Hippocampal formation (tissue), 2 donors: ENCODE measurements at places on chromosomes 2 and 18.
A peak's percentile ranks its signal among the peaks of the same experiment; 100 is the strongest.

- no peak for DNase-seq
Observed at GRCh38 chr2:194867328-194867727, 789.7 kb upstream of the SLC39A10 start.

GRCh38 chr2:106106622-106107508, 87.2 kb downstream of the UXS1 start:
- no peak for DNase-seq

GRCh38 chr2:99576775-99577174, 87.0 kb upstream of the REV1 start:
- no peak for DNase-seq

GRCh38 chr2:211833582-211834279, 704.9 kb downstream of the ERBB4 start:
- DNase-seq, result no peak

DNA sequence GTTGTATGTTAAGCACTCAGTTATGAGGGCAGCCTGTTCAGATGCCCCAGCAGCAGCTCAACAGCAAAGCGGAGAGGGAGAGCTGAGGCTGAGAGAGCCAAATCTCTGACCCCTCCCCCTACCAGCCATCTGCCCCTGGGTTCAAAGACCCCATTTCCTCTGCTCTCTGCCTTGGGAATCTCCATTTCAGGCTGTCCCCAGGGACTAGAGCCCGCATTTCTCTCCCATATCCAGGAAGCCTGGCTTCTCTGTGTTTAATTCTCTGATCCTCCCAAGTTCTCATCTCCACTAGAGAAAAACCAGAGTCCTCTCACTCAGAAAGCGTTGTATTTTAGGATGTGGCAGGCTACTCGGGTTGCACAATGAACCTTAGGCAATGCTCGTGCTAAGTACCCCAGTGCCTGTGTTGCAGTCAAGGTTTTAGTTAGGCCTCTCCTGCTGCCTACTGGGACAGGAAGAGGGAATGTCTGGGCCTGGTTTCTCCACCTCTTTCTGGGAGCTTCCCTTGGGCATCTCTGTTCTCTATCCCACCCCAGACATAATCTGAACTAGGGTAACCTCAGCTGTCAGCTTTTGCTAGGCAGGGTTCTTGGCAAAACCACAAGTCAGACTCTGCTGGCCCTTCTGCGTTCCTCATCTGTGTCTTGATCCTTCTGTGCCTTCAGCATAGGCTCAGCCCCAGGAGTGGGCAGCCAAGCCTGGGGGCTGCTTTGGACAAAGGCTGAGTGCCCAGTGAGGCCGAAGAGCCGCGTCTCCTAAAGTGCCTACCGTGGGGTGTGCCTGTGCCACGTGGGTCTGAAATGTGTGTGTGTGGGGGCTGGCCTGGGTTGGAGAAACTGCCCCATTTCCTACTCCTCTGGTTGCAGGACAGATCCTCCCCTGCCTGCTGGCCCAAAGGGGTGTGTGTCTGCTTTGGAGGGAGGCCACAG, 96.8 kb downstream of the STPG4 start:
- peak; percentile 33 for DNase-seq

- DNase-seq, result no peak
Observed at GRCh38 chr2:47315475-47315874, 87.5 kb upstream of the MSH2 start.

DNA sequence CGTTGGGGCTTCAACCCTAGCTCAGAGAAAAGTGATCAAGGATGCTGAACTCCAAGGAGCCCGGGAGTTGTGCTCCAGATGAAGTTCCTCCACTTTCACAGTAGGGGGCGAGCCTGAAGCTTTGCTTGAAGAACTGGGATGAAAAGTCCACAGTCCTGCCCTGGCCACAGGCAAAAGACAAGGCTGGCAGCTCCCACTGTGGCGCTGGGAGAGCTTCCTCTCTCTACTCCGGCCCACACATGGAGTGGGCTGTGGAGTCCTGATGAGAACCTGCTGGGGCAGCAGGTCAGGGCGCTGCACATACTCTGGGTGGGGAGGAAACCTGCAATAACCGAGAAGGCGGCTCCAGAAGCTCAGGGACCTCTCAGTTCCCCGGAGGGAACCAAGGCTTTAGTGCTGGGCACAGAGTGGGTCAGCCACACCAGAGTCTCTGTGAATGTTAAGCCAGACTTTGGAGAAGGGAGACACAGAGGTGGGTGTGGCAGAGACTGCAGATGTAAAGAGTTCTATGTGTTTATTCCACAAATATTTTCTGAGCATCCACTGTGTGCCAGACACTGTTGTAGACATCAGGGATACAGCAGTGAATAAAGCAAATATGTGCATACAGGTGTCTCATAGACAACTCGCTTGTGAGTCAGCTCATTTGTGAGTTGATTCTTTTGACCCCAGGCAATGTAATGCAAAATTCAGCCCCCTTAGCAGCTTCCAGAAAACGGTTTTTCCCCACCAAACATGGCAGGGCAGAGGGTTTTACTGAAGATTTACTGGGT, 48.0 kb upstream of the MRPL33 start:
- DNase-seq, result peak; percentile 47

- no peak for DNase-seq
Observed at GRCh38 chr2:86631846-86632485, 8.3 kb upstream of the RNF103 start.

- DNase-seq, result no peak
Observed at GRCh38 chr2:174195253-174195652, 53.1 kb downstream of the OLA1 start.

GRCh38 chr2:103010751-103011150, 248.9 kb downstream of the TMEM182 start:
- no peak for DNase-seq

DNA sequence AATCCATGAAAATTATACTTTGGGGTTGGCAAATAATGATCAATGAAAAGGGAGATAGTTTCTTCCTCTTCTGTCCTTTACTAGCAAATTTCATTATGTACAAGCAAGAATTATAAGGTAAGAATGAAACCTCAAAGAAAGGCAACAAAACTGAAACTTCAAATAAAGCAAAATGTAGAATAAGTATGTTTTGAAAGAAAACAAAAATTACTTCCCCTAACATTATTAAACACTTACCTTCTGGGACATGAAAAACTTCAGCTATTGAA, 29.4 kb downstream of the THADA start:
- no peak for DNase-seq

DNA sequence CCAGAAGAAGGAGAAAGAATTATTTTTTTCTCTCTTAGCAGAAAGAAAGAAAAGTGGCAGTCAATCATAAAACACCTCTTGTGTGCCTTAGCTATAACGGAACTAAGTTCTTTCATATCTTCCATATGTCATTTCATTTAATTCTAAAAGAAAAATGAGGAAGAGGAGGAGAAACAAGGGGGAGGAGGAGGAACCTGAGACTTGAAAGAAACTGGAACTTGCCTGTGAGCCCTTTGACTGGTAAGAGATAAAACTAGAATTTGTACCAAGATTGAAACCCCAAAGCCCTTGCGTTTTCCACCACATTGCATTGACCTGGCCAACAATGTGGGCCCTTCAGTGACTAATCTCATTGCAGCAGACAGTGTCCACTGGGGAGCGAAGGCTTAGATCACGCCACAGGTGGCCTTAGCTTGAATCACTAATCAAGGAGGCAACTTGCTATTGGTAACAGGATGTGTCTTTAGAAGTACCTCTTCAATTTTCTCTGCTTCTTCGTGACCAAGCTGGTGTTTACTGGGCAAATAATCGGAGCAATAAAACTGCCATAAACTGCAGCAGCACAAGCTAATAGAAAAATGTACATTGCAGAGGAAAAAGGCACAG, 307.9 kb downstream of the CLIP4 start:
- DNase-seq, result no peak

DNA sequence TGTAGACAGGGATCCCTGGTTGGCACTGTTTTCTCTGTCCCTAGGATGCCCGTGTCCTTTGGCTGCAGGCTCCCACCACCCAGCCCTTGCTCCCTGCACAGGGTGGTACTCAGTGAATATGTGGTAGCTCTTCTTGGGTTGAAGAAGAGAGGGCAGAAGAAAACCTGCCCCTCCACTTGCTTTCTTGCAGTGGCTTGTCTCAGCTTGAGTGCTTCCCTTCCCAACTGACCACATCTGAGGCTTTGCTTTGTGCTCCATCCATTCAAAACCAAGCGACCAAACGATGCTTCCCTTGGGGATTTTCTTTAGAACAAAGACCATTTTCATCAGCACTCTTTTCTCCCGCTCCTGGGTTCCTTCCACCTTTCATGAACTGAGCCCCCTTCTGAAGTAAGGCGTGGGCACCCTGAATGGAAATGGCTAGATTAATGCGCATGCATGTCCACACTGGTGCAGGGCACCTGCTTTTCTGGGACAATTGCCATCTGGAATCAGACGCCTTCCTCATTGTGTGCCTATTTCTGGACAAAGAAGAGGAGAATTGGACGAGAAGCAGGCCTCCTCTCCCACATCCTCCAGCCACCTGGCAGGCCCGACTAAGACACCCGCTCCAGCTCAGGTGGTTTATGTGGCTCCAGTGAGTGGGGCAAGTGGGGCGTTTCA, 59.1 kb downstream of the ARL4C start:
- DNase-seq, result peak; percentile 52

DNA sequence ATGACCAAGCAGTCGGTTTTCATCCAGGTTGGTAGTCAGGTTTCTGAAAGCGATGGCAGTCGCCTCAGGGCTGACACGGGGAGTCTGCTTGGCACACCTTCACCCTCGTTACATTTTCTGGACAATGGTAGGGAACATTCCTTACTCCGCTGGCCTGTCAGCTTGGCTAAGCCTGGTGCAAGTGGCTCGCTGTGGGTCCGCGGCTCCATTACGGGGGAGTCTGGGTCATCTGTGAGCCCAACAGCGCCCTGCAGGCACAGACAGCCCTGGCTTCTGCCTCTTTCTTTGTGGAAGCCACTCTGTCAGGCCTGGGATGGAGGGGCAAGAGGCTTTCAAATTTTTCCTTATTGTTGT, 95.6 kb downstream of the HDAC4 start:
- DNase-seq, result no peak

DNA sequence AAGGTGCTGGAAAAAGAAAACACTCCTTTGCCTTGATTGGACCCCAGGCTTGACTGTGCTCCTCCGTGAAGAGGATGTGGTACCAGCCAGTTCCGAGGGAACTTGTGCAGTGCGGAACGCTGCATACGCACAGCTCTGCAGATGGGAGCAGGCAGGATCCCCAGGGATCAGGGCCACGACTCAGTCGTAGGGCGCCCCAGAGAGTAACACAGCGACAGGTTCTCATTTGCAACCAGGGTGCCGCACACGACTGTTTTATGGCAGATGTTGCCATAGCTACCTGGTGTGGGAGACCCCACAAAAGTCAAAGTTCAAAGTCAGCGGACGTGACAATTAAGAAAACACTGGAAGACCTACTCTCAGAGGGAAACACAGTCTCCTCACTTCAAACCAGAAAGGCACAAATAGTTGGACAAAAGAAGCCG, 779 bp downstream of the MALL start:
- no peak for DNase-seq

- no peak for DNase-seq
Observed at GRCh38 chr2:12867631-12868287, 151.0 kb downstream of the TRIB2 start.

DNA sequence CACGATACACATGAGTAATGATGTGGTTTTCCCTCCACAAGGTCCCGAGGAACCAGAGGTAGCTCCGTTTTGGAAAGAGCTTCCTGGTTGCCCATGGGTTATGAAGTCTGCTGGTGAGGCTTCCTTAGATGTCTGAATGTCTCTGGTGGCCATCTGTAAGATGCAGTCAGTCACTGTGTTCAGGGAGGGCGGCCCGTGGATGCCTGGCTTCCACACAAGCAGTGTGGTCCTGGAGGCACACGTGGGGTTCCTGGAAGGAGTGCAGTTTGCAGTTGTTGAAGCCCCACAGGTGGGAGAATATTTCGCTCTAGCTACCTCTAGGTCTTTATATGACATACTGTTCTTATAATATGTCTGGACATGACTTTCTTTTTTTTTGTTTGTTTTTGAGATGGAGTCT, 209.0 kb downstream of the FAM210A start:
- DNase-seq, result no peak

- no peak for DNase-seq
Observed at GRCh38 chr2:80869858-80870438, 565.4 kb upstream of the LRRTM1 start.

- no peak for DNase-seq
Observed at GRCh38 chr18:9838144-9838877, 47.5 kb upstream of the TXNDC2 start.

DNA sequence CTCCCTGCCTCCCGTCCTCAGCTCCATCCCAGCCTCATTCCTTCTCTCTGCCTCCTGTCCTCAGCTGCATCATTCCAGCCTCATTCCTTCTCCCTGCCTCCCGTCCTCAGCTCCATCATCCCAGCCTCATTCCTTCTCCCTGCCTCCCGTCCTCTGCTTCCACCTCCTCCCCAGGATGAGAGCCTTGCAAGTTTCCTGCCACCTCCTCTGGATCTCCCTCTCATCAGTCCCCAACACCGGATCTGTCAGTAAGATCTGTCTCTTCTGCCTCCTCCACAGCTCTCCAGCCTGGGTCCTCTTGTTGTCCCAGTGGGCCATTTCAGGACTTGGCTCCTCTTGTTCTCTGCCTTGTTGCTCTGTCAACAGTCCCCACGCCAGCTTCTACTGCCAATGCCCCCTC, 130.9 kb downstream of the NDUFA10 start:
- no peak for DNase-seq

- DNase-seq, result no peak
Observed at GRCh38 chr2:68251855-68252399, 405 bp downstream of the PPP3R1 start.

- DNase-seq, result no peak
Observed at GRCh38 chr2:29753671-29754444, 167.5 kb downstream of the ALK start.

DNA sequence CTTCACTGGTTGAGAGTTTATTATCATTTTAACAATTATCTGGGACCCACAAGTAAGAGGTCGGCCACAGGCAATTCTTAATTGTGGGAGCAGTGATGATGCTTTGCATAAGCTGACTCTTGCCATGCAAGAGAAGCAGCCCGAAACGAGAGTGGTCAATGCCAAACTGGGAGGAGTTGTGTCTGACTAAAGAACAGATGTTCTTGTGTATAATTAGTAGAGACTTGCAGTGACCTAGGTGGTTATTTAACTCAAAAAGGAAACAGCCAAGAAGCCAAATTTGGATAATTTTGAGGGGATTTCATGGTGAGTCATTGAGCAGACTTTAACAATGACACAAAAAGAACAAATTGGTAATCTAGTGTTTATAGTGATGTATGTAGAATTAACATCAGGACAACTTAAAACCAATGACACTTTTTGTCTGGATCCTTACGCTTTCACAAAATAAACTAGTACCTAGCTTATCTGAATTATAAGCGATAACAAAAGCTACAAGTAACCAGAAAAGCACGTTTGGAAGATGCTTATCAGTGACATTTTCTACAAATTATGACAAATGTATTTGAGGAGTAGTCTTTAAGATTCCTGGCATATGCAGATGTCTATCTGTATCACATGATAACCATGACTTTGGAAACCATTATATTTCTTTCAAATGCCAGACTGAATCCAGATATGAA, 184.7 kb upstream of the DLGAP1 start:
- DNase-seq, result no peak

GRCh38 chr2:204613635-204614034, 68.4 kb downstream of the PARD3B start:
- no peak for DNase-seq

DNA sequence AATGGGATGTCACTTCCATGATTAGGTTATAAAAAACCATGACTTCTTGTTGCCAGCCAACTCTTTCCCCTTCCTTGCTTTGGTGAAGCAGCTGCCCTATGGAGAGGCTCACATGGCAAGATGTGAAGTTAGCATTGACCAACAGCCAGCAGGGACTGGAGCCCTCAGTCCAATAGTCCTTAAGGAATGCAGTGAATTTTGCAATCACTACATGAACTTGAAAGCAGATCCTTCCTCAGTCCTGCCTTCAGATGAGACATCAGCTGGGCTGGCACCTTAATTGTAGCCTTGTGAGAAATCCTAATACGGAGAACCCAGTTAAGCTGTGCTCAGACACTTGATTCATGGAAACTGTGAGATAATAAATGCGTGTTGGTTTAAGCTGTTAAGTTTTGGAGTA, 61.8 kb downstream of the ATP8B1 start:
- DNase-seq, result no peak
